ENCODE measurements at places on chromosomes 7 and 10.

- DNase-seq: peak; percentile 85
Observed at GRCh38 chr7:101162551-101163278, 2.7 kb downstream of the VGF start.

- DNase-seq: no peak
Observed at GRCh38 chr7:124152859-124153692, 120.2 kb upstream of the TMEM229A start.

DNA sequence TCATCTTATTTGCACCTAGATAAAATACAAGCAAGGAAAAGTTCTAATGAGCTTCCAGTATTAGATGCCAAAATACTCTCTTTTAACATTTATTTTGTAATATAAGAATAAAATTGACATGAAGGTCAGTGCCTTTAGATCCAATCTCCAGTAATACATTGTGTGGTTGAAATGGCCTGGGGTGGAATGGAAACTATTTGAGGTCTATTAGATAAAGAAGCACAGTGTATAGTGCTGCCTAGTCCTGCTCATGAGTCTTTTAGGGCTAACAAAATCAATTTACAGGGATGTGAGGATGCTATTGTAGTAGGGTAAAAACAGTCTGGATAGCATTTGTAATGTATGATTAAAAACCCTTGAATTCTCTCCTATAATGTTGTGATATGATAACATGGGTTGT is 84.5 kb upstream of the ETV1 start:
- DNase-seq: no peak

DNA sequence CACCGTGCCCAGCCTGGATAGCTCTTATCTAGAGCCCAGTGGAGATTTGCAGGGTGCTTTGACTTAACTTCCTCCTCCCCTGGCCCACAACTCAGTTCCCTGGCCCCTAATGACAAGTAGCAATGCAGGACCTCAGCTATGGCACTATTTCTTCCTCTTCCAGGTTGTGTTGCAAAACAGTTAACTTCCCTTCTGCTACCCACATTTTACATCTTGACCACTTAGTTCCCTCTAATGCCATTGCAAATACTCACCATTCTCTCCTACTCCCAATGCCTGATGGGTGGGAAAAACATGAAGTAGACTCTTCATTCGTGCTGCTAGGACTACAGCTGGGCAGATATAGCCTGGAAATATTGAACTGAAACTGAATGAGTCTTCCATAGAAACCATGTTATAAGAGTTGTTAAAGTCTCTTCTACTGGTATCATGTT is 39.1 kb upstream of the FGL2 start:
- DNase-seq: no peak

GRCh38 chr7:2715341-2716231 is 27.6 kb downstream of the AMZ1 start:
- no peak for DNase-seq

GRCh38 chr7:17274551-17275245 is 23.8 kb upstream of the AHR start:
- no peak for DNase-seq

DNA sequence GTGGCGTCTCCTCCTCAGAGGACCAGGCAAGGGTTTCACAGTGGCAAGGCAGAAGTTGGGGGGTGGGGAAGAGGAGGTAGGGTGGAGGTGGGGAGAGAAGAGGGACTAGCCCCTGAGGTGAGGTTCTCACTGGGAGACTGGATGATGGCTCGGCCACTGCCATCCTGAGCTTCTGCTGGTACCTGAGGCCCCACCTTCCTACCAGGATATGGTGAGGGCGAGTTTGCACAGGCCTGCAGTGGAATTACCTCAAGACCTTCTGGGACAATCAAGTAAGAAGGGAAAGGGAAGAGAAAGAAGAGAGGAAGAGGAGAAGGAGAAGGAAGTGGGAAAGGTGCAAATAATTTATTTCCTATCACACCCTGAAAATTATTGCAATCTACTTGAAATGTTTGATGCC is 111.8 kb upstream of the GDF10 start:
- no peak for DNase-seq

- no peak for DNase-seq
Observed at GRCh38 chr10:89037096-89037495, 46.5 kb downstream of the FAS start.

- DNase-seq: no peak
Observed at GRCh38 chr7:41451826-41452225, 251.1 kb downstream of the INHBA start.

- no peak for DNase-seq
Observed at GRCh38 chr7:105156731-105157130, 142.7 kb downstream of the KMT2E start.

DNA sequence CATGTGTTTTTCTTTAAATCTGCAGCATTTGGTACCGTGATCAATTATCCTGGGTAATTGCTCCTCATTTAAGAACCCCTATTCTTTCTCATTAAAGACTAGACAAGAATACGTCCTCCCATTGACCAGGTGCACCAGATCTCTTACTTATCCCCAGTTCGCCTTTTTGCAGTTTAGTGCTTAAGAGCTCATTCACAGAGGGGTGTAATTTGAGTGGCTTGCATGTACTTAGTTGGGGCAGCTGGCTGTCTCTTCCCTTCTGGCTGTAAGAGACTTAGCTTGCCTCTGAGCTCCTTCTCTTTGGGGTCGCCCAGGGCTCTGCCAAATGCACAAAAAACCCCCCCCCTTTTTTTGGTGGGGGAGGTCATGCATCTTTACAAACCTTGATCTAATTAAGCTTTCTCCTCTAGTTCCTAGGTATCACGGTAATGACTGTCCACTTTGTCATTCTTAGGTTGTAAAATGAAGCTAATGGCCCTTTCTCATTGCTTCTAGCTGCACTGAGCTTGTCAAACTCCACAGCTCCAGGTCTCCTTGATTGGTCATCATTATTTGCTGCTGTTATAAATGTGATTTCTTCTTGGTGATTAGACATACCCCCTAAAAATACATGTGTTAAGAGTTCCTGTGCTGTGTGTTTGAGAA is 26.3 kb downstream of the GAD2 start:
- peak; percentile 25 for DNase-seq

DNA sequence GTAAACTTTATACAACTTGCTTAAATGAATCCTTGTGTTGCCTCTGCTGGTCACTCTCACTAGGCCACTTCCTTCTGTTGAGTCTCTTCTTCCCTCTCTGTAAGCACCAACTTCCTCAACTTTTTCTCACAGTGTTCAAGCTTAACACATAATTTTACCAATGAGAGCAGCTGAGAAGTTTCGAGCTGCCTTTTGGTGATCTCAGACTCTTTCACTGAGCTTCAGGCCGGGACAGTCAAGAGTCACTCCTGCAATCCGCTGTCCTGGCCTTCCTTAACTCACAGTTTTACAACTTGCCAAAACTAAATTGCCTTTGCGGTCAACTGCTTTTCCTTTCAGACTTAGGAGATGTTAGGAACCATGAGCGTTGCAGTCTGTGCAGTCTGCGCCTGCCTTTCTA is 47.4 kb downstream of the PRPF18 start:
- no peak for DNase-seq

GRCh38 chr7:146725520-146725919 is 608.9 kb downstream of the CNTNAP2 start:
- DNase-seq: no peak

DNA sequence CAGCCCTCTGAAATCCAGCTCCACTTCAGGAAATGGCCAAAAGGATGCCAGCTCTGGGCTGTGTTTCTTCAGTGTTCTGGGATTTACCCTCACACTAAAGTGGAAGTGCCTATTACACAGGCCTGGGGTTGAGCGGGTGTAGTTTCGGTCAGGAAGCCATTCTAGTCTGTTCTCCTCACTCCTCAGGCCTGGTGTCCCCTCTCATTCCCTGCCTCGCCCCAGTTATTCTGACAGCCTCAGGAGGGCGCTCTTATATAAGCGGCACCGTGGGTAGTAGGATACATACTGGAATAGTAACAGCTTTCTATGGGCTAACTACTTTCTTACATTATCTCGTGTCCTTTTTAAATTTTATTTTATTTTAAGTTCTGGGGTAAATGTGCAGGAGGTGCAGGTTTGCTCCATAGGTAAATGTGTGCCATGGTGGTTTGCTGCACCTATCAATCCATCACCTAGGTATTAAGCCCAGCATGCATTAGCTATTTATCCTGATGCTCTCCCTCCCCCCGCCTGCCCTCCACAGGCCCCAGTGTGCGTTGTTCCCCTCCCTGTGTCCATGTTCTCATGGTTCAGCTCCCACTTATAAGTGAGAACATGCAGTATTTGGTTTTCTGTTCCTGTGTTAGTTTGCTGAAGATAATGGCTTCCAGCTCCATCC is 12.2 kb upstream of the LGI1 start:
- DNase-seq: no peak

- no peak for DNase-seq
Observed at GRCh38 chr10:93435621-93436397, 46.3 kb downstream of the MYOF start.

- no peak for DNase-seq
Observed at GRCh38 chr7:26397796-26398426, 106.2 kb downstream of the SNX10 start.

DNA sequence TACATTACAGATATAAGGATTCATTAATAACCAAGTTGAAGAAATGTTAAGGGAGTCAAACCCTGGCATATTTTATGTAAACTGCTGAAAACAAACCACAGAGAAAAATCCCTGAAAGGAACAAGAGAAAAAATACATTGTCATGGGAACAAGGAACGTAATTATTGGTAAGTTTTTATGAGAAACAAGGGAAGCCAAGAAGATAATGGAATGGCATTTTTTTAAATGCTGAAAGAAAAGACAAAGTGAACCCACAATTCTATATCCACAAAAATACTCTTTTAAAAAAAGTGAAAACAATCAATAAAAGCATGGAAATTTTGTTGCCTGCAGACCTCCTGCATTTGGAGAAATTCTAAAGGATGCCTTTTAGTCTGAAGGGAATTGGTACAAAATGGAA is 136.4 kb downstream of the CD36 start:
- DNase-seq: no peak

Data from brain (organoid and tissue), 16 donors.